ENCODE measurements at places on chromosomes 7 and 10. TPM values are rescaled to one million over a fixed set of nuclear protein-coding genes. Genes with fewer than 3 reads are reported as not detected.
A peak's percentile ranks its signal among the peaks of the same experiment; 100 is the strongest.

GRCh38 chr10:26797340-26797739 lies 63.4 kb downstream of the ABI1 start:
- H3K4me3 ChIP-seq, result no peak overlapping the region
- no peaks in the 10 kb centered on the region for H3K27me3 ChIP-seq
- no peak for DNase-seq
- peaks cover 51% of the 10 kb centered on the region for H3K4me1 ChIP-seq

- H3K4me1 ChIP-seq, result peaks cover 24% of the 10 kb centered on the region
- H3K36me3 ChIP-seq, result no peaks in the 10 kb centered on the region
- H3K27ac ChIP-seq, result peak overlapping the region; percentile 66
- DNase-seq, result peak; percentile 46
- H3K27me3 ChIP-seq, result peaks cover 15% of the 10 kb centered on the region
Observed at GRCh38 chr7:95501261-95501832, 15.6 kb downstream of the ASB4 start.

DNA sequence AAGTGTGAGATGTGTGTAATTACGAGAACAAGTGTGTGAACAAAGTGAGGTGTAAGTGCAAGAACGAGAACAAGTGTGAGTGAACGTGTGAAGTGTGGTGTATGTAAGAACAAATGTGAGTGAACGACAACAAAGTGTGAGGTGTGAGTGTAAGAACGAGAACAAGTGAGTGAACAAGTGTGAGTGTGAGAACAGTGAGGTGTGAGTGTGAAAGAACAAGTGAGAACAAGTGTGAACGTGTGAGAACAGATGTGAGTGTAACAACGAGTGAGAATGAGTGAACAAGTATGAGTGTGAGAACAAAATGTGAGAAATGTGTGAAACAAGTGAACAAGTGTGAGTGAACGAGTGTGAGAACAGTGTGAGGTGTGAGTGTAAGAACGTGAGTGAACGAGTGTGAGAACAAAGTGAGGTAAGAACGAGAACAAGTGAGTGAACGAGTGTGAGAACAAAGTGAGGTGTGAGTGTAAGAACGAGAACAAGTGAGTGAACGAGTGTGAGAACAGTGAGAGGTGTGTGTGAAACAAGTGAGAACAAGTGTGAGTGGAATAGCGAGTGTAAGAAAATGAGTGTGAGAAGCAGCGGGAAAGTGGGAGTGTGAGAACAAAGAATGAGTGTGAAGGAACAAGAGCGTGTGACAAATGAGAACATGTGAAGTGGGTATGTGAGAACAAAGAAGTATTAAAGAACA lies 47.2 kb downstream of the ESYT2 start:
- no peak overlapping the region for H3K27ac ChIP-seq
- no peak for DNase-seq

DNA sequence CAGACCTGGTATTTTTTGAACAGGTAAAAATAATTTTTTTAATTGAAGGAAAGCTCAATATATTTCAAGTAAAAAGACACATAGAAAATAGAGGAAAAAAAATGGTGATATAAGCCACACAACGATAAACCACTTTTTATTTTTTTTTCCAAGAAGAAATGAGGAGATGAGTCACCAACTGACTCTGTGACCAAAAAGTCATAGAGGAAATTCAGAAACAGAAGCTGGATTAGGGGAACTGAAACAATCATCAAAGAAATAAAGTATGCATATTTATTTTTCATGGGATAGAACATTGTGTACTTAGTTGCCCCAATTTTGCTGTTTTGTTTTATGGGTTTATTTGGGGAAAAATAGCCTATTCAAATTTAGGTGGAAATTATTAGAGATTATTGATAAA lies 176.8 kb upstream of the AGR3 start:
- H3K4me3 ChIP-seq, result no peak overlapping the region
- no peaks in the 10 kb centered on the region for H3K27me3 ChIP-seq
- peaks cover 13% of the 10 kb centered on the region for H3K4me1 ChIP-seq
- no peak overlapping the region for H3K27ac ChIP-seq
- no peaks in the 10 kb centered on the region for H3K36me3 ChIP-seq
- DNase-seq, result no peak

DNA sequence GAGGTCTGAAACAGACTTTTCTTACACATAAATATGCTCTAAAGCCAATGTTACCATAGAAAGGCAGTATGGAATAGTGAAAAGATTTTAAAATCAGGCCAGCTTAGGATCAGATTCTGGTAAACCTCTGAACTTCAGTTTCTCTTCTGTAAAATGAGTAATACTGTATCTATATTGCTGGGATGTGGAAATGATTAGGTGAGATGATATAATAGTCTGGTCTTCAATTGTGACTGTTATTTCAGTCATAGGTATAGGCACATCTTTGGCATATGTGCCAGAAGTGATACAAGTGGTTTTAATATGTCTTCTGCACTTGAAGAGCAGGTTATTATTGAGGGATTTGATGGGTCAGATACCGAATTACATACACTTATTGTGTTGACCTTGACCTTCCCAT lies 7.2 kb downstream of the ZNF277 start:
- H3K36me3 ChIP-seq, result peaks cover 4% of the 10 kb centered on the region
- H3K27ac ChIP-seq, result no peak overlapping the region

DNA sequence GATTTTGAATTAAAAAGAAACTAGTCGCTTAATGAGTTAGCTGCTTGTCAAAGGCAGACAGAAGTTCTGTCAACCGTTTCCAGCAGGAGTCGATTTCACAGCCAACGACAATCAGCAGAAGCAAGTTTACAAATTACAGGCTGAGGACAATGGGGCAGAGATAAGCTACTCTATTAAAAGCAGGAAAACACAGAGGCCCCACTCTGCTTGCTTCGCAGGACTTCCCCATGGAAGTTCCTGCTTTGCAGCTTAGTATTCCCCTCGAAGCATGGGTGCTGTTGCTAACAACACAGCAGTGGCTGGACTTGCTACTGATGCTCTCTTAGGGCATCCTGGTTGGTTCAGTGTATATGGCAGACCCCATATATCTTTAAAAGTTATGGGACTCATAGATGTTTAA lies 50.8 kb upstream of the KLF6 start:
- H3K27me3 ChIP-seq, result no peaks in the 10 kb centered on the region
- H3K36me3 ChIP-seq, result no peaks in the 10 kb centered on the region
- no peak overlapping the region for H3K4me3 ChIP-seq
- DNase-seq, result no peak
- H3K27ac ChIP-seq, result peak overlapping the region; percentile 61

DNA sequence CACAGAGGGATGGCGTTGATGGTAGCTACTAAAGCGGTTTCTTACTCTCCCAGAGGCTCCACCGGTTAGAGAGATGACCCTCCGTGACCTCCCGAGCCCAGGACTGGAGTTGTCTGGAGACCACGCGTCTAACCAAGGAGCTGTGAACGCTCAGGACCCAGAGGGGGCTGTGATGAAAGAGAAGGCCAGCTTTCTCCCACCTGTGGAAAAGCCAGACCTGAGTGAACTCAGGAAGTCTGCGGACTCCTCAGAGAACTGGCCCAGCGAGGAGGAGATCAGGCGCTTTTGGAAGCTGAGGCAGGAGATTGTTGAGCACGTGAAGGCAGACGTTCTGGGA lies 15.9 kb downstream of the LRRC27 start:
- no peaks in the 10 kb centered on the region for H3K4me1 ChIP-seq
- no peak overlapping the region for H3K4me3 ChIP-seq
- DNase-seq, result no peak
- no peak overlapping the region for H3K27ac ChIP-seq
- H3K36me3 ChIP-seq, result peaks cover 8% of the 10 kb centered on the region

- DNase-seq, result no peak
- no peak overlapping the region for H3K27ac ChIP-seq
- no peak overlapping the region for H3K4me3 ChIP-seq
- peaks cover 4% of the 10 kb centered on the region for H3K36me3 ChIP-seq
Observed at GRCh38 chr7:1546274-1546908, 9.6 kb downstream of the TMEM184A start.

DNA sequence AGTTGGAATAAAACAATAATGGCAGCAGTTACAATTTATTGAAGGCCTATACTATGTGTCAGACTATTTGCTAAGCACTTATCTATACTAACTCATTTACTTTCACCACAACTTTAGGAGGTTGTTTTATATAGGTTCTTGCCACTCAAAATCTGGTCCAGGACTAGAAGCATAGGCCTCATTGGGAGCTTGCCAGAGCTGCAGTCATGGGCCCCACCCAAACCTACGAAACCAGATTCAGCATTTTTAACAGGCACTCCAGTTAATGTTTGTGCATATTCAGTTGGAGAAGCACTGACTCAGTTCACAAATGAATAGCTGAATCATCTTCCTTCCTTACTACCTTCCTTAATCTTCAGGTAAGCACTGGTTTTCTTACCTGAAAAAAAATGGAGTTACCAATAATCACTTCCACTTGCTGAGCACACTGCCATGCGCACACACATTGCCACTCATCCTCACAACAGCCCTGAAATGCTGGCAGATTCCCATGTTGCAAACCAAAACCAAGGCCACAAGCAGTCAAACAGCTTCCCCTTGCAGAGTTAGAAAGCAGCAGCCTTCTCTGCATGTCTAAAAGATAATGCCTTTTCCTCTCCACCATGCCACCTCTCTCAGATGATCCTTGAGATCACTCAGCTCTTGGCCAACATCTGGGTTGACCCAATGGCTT lies 122.4 kb downstream of the SLC16A9 start:
- H3K4me1 ChIP-seq, result no peaks in the 10 kb centered on the region
- peaks cover 4% of the 10 kb centered on the region for H3K27me3 ChIP-seq
- no peak overlapping the region for H3K27ac ChIP-seq
- no peak for DNase-seq

- H3K27ac ChIP-seq, result no peak overlapping the region
- no peaks in the 10 kb centered on the region for H3K36me3 ChIP-seq
- no peaks in the 10 kb centered on the region for H3K27me3 ChIP-seq
Observed at GRCh38 chr10:47082055-47082784, 171.0 kb downstream of the PTPN20 start.

DNA sequence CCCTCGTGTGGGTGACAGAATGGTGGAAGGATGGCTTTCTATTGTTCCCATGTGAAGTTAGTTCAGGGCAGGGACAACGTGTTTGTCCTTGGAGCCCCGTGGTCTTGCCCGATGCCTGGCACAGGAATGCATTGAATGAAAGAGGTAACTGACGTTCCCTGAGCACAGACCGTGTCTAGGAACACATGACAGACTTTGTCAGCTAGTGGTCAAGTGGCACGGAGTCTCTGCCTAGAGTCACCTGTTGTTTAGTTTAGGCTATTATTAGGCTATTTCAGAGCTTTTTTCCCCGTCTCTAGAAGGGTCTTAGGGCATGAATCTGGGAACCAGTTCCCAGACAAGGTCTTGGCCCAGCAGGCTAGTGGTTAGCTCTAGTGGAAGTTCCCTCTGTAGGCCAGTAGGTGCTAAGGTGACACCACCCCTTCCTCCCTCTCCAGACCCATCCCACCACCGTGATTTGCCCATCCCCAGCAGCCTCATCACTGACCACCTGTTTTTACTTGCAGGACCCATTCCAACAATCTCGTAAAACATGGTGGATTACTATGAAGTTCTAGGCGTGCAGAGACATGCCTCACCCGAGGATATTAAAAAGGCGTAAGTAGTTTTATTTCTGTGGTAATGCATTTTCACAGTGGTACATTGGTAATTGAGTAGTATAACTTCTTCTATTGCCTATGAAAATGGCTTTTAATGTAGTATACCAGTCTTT lies 21.4 kb downstream of the DNAJB6 start:
- H3K4me3 ChIP-seq, result no peak overlapping the region
- peaks cover 47% of the 10 kb centered on the region for H3K4me1 ChIP-seq
- DNase-seq, result no peak

DNA sequence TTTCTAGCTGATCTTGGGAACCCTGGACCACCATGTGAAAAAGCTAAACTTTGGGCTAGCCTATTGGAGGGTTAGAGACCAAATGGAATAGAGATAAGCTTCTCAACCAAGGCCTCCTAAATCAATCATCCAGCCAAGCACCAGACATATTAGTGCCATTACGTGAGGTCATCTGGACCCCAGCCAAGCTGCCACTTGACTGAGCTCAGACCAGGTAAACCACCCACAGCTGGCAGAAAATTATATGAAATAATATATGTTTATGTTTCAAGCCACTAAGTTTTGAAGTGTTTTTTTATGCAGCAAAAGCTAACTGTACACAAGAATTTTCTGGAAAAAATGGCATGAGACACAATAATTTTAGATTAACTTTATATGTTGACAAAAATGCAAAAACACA lies 82.6 kb upstream of the PCGF5 start:
- no peak overlapping the region for H3K27ac ChIP-seq
- H3K4me1 ChIP-seq, result peaks cover 11% of the 10 kb centered on the region
- peaks cover 2% of the 10 kb centered on the region for H3K27me3 ChIP-seq
- DNase-seq, result no peak
- no peak overlapping the region for H3K4me3 ChIP-seq

- peak overlapping the region; percentile 71 for H3K4me3 ChIP-seq
- no peaks in the 10 kb centered on the region for H3K36me3 ChIP-seq
- H3K4me1 ChIP-seq, result peaks cover 29% of the 10 kb centered on the region
- no peak overlapping the region for H3K27ac ChIP-seq
Observed at GRCh38 chr7:36154255-36155212, 1.5 kb downstream of the EEPD1 start.

GRCh38 chr10:28906011-28906411 lies 228.7 kb downstream of the BAMBI start:
- no peaks in the 10 kb centered on the region for H3K27me3 ChIP-seq
- H3K4me3 ChIP-seq, result no peak overlapping the region
- DNase-seq, result no peak
- no peaks in the 10 kb centered on the region for H3K36me3 ChIP-seq
- H3K27ac ChIP-seq, result no peak overlapping the region

GRCh38 chr7:43628431-43628830 lies 45.5 kb downstream of the STK17A start:
- no peaks in the 10 kb centered on the region for H3K27me3 ChIP-seq
- DNase-seq, result no peak
- peak overlapping the region; percentile 59 for H3K27ac ChIP-seq
- H3K4me3 ChIP-seq, result no peak overlapping the region

GRCh38 chr10:122189185-122189584 lies 81.9 kb upstream of the BTBD16 start:
- H3K36me3 ChIP-seq, result no peaks in the 10 kb centered on the region
- DNase-seq, result no peak
- H3K27ac ChIP-seq, result no peak overlapping the region

GRCh38 chr10:71133710-71134686 lies 78.4 kb upstream of the UNC5B start:
- H3K4me1 ChIP-seq, result no peaks in the 10 kb centered on the region
- no peak overlapping the region for H3K4me3 ChIP-seq
- H3K27ac ChIP-seq, result no peak overlapping the region

DNA sequence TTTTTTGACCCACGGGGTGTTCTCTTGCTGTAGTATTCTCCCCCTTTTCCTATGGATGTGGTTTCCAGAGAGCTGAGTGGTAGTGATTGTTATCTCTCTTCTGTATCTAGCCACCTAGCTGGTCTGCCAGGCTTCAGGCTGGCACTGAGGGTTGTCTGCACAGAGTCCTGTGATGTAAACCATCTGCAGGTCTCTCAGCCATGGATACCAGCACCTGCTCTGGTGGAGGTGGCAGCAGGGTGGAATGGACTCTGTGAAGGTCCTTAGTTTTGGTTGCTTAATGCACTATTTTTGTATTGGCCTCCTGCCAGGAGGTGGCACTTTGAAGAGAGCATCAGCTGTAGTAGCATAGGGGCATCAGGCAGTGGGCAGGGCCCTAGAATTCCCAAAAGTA lies 851 bp downstream of the HYAL4 start:
- no peak overlapping the region for H3K4me3 ChIP-seq
- H3K27ac ChIP-seq, result no peak overlapping the region
- peaks cover 17% of the 10 kb centered on the region for H3K27me3 ChIP-seq
- no peaks in the 10 kb centered on the region for H3K4me1 ChIP-seq
- no peaks in the 10 kb centered on the region for H3K36me3 ChIP-seq
- DNase-seq, result no peak

Gene HOXA4
- total RNA-seq, result 0.25 TPM

Gene VGF
- 0.09 TPM for total RNA-seq

Gene CAMK2B
- 1.1 TPM for total RNA-seq

Gene ASB10
- total RNA-seq, result not detected

Gene CDNF
- 2.7 TPM for total RNA-seq

Gene SP8
- not detected for total RNA-seq

Gene FAM53B
- total RNA-seq, result 13.9 TPM

Gene PLEKHS1
- total RNA-seq, result 0.09 TPM

Measured in activated CD4-positive, alpha-beta T cell treated with anti-CD3 and anti-CD28 coated beads for 36 hours (primary cell).